Lower lobe of right lung (tissue), 2 donors: ENCODE measurements at places on chromosomes 1 and 21. TPM values are rescaled to one million over a fixed set of nuclear protein-coding genes. Genes with fewer than 3 reads are reported as not detected.

Gene C1orf116
- 123 TPM for total RNA-seq

Gene CFAP107
- total RNA-seq, result 2.9 TPM

Gene LYPD8
- not detected for total RNA-seq

Gene WNT2B
- 11.8 TPM for total RNA-seq

Gene AQP10
- total RNA-seq, result 0.47 TPM

Gene OR2T33
- not detected for total RNA-seq

Gene CFHR5
- not detected for total RNA-seq

Gene FCAMR
- total RNA-seq, result not detected

Gene NHLH1
- total RNA-seq, result 0.15 TPM

Gene OR10Z1
- not detected for total RNA-seq

Gene KLHDC7A
- total RNA-seq, result 1.1 TPM

Gene ZBED6
- total RNA-seq, result 33.4 TPM

Gene ATP6V1G3
- not detected for total RNA-seq

Gene DEPDC1
- total RNA-seq, result 1.2 TPM

Gene ARMH1
- 14.5 TPM for total RNA-seq

Gene PADI1
- total RNA-seq, result not detected
